ENCODE measurements at places on chromosomes 6 and 20.

DNA sequence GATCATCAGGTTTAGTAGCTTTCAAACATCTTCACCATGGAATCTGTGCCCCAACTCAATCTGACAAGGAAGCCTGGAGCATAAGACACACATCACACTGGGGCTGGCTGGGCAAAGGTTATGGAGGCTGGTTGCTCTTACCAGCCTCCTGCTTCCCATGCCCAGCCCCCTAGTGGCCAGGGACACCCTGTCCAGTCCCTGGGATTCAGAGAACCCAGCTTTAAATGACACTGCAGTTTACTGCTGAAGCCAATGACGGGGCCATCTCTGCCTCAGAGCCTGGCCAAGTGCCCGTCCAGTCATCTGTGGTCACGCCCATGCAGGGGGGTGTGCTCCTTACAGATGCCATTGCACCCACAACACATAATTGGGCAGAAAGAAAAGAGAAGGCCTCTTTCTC, 272.9 kb downstream of the SMOC2 start:
- no peak for DNase-seq

GRCh38 chr6:41504466-41505121, 41.6 kb upstream of the FOXP4 start:
- no peak for DNase-seq

DNA sequence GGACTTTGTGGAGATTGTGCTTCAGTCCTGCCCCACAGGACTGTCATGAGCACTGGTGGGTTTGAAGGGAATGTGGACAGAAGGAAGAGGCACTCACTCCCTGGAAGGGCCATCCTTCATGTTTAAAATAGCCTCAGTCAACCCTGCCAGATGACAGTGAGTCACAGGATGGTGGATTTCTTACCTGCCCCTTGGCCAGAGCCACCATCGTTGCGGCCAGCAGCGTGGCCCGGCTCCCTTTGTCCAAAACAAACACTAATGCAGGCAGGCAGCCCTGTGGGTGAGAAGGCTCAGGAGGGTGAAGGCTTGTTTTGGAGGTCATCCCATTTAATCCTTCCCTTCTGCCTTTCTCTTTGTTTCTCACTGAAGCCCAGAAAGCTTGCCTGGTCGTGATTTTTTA, 422.7 kb downstream of the CD83 start:
- no peak for DNase-seq

- DNase-seq = no peak
These were observed 190.4 kb upstream of the MCHR2 start for GRCh38 chr6:100184473-100184872.

DNA sequence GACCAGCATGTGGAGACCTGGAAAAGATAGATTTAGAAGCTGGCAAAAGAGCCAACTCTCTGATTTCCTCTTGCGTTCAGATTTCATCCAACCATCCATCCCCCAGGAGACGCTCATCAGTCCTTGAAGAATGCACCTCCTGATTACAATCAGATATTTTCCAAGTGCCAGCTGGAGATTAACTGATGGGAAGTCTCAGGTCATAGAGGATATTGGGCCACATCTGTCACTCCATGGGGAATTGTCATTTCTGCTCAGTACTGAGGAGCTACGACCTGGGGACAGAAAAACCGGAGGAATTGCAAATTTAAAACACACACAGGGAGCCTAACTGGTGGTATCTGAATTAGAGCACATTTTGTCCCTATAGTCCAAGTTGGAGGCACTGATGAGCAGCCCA, 496.2 kb upstream of the SULF2 start:
- DNase-seq = no peak

GRCh38 chr6:17096096-17096495, 5.8 kb upstream of the STMND1 start:
- peak; percentile 60 for DNase-seq

DNA sequence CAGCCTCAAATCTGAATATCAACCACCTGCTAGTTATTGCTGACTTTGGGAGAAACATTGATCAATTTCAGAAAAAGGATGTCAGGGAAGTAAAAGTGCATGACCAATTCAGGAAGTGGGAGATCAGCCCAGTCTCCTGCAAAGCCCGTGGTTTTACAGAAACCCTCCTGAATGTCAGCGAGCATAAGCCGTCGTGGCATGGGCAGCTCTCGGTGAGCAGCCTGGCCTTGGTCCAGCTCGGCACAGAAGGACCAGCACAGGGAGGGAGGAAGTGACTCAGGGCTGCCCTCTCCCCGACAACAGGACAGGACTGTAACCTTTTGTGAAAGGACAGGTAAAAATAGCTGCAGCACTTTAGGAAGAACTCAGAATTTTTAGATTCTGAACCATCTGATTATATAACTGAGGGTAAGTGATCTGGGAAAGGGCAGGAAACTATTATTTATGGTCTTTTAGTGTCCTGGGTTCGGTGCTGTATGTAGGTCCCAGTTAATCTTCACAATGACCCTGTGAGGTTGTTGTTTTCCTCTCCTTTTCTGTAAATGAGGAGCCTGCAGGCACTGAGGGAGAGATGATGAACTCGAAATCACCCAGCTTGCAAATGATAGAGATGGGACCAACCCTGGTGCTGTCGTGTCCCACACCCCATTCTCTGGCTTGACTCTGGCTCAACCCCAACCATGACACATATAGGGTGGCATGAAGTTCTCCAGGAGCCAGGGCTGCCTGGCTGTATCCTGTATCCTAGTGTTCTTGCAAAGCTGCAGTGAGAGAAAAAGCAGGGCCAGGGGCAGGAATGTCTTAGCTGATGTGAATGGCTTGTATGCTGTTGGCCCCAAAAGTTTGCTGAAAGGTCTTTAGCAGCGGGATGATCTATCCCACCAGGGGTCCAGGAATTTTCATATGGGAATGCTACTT, 37.6 kb downstream of the NRN1 start:
- no peak for DNase-seq

GRCh38 chr20:39524371-39524911, 562.3 kb downstream of the DHX35 start:
- DNase-seq = peak; percentile 65

DNA sequence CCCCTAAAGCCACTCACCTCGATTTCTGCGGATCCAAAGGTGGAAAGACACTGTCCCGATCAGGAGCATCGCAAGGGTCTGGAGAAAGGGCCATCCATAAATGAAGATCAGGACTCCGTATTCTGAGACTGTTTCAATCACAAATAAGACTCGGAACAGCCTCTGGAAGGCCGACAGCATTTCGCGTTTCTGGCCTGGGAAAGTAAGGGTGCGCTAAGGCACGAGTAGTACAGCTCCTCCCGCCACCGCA, 44.6 kb downstream of the DPPA5 start:
- peak; percentile 75 for DNase-seq

- no peak for DNase-seq
These were observed 39.6 kb upstream of the MLN start for GRCh38 chr6:33843131-33844121.

- peak; percentile 66 for DNase-seq
These were observed 265.0 kb upstream of the MARCKS start for GRCh38 chr6:113591896-113592827.

DNA sequence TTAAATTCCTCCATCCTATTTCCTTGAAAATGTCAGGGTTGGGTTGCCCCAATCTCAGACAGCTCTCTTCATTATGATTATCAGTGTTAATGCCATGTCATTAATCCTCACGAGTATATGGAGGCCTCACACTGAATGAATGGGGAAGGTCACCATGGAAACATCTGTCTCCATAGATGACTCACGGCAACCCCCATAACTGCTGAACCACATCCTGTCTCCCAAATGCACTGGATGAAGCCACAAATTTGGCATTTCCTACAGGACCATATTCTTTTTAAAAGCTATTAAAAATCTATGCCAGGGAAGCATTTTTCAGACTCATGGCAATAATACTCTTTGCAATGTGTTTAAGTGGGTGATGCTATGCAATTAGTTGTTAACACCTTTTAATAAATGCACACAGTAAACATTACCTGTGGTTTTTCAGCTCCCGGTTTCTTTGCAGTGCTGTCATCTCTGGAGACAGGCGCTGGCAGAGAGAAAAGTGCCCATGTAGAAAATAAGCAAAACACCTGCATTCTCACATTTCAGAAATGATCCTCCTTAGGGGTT, 80.1 kb upstream of the PTPRK start:
- DNase-seq = peak; percentile 74
